ENCODE measurements at places on chromosomes 11 and 22. TPM values are rescaled to one million over a fixed set of nuclear protein-coding genes. Genes with fewer than 3 reads are reported as not detected.

DNA sequence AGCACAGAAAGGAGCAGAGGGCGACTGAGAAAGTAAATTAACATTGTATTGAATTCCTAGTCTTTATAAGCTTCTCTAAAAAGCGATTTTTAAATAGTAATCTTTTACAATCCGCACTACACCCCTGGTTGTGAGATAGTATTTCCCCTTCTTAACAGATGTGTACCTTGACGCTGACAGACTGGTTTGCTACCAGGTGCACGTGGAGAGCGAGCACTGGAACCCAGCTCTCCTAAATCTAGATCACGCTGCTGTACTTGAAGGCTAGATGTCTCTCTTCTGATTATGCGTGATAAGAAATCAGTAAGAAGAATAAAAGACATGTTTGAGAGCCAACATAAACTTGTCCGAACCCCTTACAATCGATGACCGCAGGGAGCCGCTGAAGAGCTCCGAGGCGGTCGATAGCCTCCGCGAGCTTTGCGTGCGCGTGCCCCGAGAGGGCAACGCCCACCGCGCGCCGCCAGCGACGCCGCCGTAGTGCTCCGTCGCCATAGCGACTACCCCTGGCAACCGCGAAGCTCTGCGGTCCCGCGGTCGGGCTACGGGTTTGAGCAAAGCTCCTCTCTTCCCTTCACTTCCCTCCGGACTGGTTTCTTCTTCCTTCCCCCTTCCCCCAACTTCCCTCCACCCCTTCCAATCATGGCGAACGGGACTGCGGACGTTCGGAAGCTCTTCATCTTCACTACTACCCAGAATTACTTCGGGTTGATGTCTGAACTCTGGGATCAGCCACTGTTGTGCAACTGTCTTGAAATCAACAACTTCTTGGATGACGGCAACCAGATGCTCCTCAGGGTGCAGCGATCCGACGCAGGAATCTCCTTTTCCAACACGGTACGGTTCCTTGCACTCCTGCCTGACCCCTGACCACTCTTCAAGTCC is at the start of gene DYNC2H1:
TSS of gene DYNC2H1 (plus strand) at position 494 of the 885 bp plus-strand sequence. CDS start at position 643, 149 bp downstream.
- peak; percentile 85 for DNase-seq

- DNase-seq: no peak
Observed at GRCh38 chr11:121575250-121575962, 122.6 kb upstream of the SORL1-AS1 start.

- no peak for DNase-seq
Observed at GRCh38 chr11:955154-956063, 29.7 kb downstream of the AP2A2 start.

- peak; percentile 48 for DNase-seq
Observed at GRCh38 chr11:66045177-66045639, 3.8 kb downstream of the GAL3ST3 start.

GRCh38 chr22:21032868-21033688 is 717 bp upstream of the SLC7A4 start:
- DNase-seq: no peak

DNA sequence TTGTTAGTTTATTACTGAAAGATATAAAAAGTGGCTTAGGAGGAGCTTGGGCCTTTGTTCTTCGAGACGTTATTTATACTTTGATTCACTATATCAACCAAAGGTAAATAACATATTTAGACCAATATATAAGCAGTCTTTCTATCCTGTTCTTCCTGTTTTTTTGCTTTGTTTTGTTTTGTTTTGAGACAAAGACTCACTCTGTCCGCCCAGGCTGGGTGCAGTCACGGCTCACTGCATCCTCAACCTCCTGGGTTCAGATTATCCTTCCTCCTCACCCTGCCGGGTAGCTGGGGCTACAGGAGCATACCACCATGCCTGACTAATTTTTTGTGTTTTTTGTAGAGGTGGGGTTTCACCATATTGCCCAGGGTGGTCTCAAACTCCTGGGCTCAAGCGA is 66.8 kb downstream of the ATM start:
- DNase-seq: no peak

GRCh38 chr11:2702771-2703362 is 3.1 kb upstream of the KCNQ1OT1 start:
- no peak for DNase-seq

GRCh38 chr11:124801636-124802312 is 1.6 kb upstream of the MSANTD2 start:
- DNase-seq: no peak

GRCh38 chr11:133541021-133541719 is 8.9 kb upstream of the OPCML start:
- DNase-seq: no peak

GRCh38 chr11:47485107-47485506 is 36.2 kb upstream of the RAPSN start:
- no peak for DNase-seq

GRCh38 chr11:111592491-111592890 is 9.8 kb upstream of the SIK2 start:
- no peak for DNase-seq

GRCh38 chr22:35660291-35661127 is 12.3 kb downstream of the APOL6 start:
- DNase-seq: no peak

DNA sequence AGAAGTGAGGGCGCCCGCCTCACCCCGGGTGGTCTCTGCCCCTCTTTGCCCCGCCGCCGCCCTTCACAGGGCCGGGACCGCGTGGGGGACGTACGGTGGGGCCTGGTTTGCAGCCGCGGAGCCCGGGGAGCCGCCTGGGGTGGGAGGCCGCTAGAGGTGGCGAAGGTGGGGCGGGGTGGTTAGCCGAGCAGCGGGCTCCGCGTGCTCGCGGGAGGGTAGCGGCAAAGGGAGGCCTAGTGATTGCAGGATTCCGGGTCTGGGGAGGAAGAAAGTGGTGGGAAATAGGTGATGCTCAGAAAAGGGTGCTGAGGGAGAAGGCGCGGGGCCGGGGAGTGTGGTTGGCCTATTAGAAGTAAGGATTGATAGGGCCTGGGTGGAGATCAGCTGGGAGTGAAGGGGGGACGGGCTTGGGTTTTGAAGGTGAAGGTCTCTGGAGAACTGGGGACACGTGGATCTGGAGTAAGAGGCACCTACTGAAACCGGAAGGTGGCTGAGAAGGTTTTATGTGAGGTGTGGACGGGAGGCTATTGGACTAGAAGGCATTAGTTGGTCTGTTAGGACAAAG is 571 bp downstream of the FAR1 start:
- no peak for DNase-seq

DNA sequence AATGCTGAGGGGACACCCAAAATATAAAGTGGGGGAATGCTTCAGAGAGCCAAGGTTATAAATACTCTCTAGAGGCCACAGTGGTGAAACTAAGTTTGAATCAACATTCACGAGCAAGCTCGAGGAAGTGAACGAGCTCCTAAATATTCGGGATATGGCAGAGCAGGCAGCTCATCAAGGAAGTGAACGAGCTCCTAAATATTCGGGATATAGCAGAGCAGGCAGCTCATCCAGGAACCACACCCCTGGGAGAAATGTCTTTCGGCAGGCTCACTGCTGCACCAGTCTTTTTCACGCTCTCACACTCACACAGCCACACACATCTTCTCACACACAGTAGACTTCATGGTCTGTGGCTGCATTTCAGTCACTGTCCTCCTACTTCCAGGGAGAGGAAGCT is 787.5 kb downstream of the OPCML start:
- no peak for DNase-seq

GRCh38 chr11:93740730-93741093 is 583 bp downstream of the TAF1D start:
- no peak for DNase-seq

The LMO2 gene
- 47.6 TPM for total RNA-seq

The USP28 gene
- total RNA-seq: 32.9 TPM

The PARVB gene
- 77.8 TPM for total RNA-seq

The TTLL8 gene
- total RNA-seq: not detected

The GPHA2 gene
- total RNA-seq: not detected

The CRYBA4 gene
- 0.13 TPM for total RNA-seq

The FOLR3 gene
- total RNA-seq: not detected

The C22orf31 gene
- total RNA-seq: not detected
